Kidney glomerular epithelial cell (primary cell): ENCODE measurements at places on chromosomes 1 and 21.

DNA sequence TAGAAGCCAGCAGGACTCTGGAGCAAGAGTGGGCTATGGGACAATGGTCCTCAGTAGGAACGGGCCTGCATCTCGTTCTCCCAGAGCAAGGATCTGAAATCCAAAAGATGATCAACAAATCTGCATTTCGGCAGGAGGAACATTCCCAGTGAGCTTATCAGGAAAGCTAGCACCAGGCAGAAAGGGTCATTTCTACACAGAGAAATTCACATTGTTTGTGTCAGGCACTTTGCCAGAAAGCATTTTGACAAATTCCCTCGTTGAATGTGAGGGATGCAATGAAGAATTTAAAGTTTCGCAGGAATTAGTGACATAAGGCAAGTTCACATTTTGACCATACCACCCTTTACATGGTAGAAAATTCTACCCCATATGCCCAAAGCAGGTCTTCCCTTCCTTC is 31.6 kb upstream of the ETS2 start:
- no peak for DNase-seq

GRCh38 chr1:50880373-50880772 is 79.7 kb downstream of the FAF1 start:
- no peak for DNase-seq

DNA sequence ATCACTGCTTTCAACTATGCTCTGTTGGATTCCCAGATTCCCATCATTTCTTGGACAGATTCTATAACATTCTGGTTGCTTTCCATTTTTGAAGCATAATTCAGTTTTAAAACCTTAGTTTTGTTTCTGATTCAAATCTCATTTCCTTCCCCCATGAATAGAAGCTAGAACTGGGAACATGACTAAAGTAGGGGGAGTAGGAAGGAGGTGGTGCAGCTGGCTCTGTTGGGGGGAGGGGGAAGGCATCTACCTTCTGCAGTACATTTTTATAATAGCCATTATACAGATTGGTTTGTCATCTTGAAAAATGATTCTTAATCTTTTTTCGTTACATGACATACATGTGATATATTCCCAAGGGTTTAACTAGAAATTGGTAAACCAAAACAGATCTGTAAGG is 48.1 kb downstream of the SMG7 start:
- no peak for DNase-seq

DNA sequence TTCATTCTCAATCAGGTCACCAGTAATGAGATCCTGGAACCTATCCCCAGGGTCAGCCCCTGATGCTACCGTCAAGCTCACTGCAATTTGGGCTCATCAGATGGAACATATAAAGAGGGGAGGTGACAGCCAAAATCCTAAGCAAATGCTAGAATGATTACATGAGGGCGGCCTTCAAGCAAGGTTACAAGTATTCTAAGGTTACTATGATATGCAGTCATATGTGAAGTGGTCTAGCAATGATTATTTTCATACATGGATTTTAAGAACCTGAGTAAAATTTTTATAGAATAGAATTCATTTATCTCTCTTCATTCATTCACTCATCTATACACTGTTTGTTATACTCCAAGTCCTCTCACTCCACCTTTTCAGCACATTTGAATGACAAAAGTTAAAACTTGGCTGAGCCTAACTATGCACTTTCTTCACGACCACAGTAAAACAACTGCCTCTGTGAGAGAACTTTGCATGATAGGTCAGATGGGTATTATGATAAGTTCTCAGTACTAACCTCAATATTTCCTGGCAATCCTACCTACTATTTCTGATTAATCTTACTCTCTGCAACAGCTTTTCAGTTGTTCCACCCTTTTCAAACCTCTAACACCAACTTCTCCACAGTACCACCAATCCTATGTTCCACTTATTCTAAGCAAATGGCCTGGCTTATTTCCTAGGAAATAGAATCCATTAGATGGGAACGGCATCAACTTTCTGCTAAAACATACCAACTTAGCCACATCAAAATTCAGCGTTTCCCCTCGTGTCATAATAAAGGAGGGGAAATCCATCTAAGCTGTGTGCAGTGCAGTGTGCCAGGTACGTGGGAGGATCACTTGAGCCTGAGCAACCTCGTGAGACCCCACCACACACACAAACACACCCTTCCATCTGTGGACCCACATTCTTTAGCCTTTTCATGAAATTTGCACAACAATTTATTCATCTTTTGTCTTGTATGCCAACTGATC is 32.0 kb downstream of the LHX9 start:
- DNase-seq = no peak

- peak; percentile 87 for DNase-seq
These were observed 36.6 kb downstream of the DOP1B start for GRCh38 chr21:36193200-36193599.

DNA sequence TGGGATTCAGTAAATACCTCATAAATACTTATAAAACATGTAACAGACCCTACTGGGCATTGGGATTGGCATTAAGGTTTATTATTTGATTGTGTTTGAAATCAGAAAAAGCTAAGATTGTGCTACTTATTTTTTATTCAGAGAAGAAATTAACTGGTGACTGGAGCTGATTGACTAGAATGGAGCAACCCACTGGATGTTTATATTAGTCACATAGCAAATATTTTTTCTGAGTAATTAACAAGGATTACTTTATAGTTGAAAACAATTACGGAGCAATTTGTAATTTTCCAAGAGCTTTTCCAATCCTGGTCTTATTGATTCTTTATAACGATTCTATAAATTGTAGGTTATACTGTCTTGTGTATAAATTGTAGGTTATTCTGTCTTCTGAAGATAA is 208.7 kb downstream of the HLX start:
- DNase-seq = no peak

- no peak for DNase-seq
These were observed 76.4 kb downstream of the HIVEP3 start for GRCh38 chr1:41842326-41842725.

DNA sequence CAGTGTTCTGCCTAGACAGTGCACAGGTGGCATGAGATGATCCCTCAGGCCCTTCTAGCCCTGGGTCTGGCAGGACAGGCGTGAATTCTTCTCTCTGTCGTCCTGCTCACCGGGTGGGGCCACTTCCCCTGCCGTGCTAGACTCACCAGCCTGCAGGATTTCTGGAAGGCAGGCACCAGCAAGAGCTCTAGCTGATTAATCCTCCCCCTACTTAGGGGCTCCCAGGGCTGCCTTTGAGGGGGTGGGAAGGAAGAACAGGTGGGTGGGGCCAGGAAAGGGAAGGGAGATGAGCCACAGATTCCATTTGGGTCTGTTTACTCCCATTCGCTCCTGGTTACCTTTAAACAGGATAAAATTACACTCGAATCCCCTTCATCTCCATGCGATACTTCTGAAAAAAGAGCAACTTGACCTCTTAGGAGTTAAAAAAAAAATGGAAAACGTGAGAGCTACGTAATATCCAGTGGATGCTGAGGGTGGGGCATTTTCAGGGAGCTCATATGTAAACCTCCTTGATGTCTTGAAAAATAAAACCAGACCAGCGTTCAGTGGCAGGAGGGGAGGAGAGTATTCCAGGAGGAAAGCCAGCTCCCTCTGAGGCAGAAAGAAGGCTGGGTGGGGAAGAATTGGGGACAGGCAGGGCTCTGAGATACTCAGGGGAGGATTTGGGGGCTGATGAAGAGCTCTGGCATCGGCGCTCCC is 665.5 kb downstream of the PTPRU start:
- DNase-seq = no peak

DNA sequence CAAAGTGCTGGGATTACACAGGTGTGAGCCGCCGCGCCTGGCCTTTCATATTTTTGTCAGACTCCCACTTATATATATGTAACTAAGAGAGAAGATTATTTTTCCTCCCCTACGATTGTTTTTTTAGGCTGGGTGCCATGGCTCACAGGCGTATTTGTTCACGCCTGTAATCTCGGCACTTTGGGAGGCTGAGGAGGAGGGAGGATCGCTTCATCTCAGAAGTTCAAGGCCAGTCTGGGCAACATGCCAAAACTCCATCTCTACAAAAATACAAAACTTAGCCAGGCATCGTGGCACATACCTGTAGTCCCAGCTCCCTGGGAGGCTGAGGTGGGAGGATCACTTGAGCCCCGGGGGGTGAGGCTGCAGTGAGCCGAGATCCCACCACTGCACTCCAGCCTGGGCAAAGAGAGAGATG is 23.9 kb upstream of the ITLN2 start:
- DNase-seq = no peak

DNA sequence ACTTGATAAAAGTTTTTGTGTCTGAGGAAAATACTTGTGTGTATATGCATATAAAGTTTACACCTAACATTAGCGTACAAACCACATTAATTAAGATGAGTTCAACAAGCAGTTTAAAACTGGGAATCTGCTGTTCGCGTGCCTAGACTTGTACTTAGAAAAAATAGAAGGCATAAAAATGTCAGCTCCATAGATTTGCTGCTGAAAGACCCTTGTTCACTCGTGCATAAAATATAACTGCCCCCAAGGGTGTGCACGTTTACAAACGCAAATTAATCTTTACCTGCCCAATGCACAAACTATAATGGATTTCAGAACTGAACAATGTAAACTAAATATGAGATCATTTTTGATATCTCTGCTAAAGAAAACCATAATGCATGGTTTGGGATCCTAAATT is 392.3 kb upstream of the ADGRL2 start:
- no peak for DNase-seq

- DNase-seq = no peak
These were observed 645.7 kb upstream of the PTBP2 start for GRCh38 chr1:96075704-96076455.

DNA sequence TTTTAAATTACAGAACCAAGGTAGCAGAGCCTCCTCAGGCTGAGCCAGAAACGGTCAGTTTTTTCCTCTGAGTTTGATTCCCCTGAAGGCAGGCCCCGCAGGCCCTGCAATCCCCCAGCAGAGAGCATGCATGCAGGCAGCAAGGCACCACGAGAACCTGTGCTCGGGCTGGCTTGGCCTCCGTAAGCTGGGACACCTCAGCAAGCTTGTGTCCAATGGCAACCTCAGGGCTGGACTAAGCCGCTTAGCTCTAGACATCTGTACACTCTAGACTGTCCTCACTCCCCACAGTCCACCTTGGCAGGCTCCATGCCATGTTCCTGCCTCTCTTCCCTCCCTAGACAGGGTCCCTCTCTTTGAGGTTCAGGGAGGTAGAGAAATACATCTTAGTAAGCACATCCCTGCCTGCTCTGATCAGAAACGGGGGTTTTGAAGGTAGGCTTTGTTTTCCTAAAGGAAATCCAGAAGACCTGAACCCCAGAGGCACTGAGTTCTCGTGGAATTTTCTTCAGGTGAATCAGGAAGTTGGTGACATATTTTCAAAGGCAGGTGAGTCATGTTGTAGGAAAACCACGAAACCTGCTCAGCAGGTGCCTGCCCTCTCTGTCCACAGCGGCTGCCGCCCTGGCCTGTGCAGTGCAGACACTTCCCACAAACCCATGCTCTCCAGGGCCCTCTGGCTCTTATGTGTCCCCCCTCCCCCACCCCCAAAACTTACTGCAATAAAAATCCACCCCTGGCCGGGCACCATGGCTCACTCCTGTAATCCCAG is 7.0 kb downstream of the TMEM63A start:
- DNase-seq = peak; percentile 29

- no peak for DNase-seq
These were observed 35.1 kb downstream of the USP25 start for GRCh38 chr21:15764878-15765277.

- no peak for DNase-seq
These were observed 49.0 kb downstream of the OBSCN start for GRCh38 chr1:228256626-228257375.

DNA sequence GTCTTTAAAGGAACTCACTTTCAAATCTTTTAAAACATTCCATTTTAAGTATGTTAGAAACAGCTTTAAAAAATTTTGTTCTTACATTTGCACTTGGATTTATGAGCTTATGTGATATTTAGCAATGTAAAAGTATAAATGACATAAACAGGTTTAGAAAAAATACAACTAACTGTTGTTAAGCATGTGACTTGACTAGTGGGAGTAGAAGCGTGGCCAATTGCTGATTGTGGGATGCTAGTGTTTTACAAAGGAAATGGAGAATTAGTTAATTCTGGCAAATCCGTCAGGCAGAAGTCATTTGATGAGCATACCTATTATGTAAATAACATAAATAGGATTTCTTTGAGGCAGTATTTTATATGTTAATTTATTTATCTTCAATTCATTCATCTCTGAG is 175.8 kb downstream of the ADGRL2 start:
- DNase-seq = no peak

GRCh38 chr1:76871355-76871974 is 4.2 kb downstream of the ST6GALNAC5 start:
- no peak for DNase-seq

GRCh38 chr1:176205332-176205914 is 1.7 kb downstream of the COP1 start:
- peak; percentile 25 for DNase-seq

DNA sequence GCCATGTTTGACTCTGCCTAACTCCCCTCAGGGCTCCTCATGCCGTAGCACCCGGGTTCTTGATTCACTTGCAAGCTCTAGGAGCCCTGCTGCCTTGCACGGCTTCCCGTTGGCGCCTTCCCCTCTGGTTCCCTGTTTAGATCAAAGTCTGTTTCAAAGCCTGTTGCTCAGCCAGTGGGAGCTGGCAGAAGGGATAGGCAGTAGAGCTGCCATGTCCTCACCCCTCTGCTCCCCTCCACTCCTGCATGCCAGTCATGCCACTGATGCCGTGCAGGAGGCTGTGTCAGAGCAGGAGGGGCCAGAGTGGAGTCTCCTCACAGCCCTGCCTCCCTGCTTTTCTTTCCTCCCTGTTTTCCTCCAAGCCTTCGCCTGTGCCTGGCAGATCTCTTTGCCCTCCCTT is 26.5 kb downstream of the HMGCS2 start:
- peak; percentile 36 for DNase-seq

DNA sequence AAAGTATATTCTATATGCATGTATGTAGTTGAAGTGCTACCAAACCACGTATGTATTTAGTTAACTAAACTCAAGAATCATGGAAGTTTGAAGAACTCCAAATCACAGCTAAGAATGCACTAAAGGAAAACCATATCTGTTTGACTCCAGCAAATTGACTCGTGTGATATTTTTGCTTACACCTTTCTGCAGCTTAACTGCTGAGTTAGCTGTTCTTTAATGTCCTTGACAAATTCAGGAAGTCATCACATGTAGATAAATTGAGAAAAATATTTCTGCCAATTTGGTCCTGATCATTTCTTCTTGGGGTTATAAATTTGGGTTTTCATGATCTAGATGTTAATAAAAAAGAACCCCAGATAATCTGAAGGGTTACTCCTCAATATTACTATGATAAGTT is 83.0 kb downstream of the NFIA start:
- DNase-seq = no peak

GRCh38 chr1:240073097-240073496 is 18.6 kb upstream of the FMN2 start:
- no peak for DNase-seq

DNA sequence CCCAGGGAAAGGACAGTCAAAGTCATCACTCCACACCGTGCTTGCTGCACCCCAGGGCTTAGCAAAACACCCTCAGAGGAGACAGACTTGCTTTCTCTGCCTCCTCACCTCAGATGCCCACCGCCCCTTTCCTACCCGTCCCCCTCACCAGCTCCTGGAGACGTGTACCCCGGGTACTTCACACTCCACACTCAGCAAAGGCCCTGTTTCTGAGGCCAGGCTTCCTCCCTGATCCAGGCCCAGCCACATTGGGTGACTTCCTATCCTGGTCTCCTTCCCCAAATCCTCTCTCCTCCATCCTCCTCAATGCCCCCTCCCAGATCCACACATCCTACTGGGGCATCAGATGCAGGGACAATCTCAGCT is 116.7 kb downstream of the DMRTB1 start:
- no peak for DNase-seq

GRCh38 chr21:42302794-42303193 is 12.4 kb downstream of the TFF3 start:
- no peak for DNase-seq
